ENCODE measurements at places on chromosomes 11 and 22.

DNA sequence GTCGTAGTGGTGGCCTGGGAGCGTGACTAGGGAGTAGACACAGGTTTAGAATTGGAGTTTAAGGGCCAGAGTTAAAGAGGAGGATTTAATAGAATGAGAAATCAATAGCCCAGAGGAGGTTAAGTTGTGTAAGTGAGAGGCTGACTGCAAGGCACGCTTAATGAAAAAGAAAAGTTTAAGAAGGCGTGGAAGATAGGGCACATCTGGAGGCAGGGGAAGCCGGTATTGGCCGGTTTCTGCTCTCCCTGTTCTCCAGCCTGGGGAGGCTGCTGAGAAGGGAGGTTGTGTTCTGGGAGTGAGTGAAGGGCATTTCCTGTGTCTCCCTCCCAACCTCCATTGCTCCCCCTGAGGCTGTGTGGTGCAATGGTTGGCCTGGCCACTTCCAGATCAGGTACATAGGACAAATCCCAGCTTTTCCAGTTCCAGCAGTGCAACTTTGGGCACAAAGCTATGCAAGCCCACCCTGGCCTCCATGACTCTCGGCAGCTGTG, 6.3 kb downstream of the GRIK4 start:
- DNase-seq = no peak

DNA sequence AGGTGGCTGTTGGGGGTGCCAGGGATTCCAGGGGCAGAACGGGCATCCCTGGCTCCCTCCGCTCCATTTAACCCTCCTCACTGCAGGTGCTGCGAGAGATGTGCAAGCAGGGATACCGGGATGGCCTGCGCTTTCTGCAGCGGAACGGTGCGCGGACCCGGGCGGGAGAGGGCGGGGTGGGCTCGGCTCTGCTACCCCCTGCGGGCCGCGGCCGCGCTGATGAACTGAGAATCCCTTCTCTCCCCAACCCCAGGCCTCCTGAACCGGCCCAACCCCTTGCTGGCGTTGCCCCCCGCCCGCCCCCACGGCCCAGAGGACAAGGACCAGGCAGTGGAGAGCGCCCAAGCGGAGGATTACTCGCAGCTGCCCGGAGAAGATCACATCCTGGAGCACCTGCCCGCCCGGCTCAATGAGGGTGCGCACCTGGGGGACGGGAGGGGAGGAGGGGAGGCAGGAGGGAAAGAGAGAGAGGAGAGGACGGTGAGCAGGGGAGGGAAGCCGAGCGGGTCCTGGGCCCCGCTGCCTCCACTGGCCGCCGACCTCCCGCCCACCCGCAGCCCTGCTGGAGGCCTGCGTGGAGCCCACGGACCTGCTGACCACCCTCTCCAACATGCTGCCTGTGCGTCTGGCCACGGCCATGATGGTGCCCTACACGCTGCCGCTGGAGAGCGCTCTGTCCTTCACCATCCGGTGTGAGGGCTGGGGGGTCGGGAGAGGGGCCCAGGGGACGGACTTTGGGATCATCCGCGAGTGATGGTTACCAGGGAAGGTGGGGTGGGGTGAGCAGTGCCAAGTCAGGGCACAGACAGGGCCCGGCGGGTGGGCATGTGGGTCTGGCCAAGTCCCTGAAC, 4.1 kb upstream of the CRACR2B start:
- DNase-seq = no peak

- DNase-seq = no peak
Observed at GRCh38 chr11:17744151-17744940, 9.8 kb downstream of the KCNC1 start.

GRCh38 chr11:83694191-83694910, 408.2 kb upstream of the CCDC90B start:
- no peak for DNase-seq

DNA sequence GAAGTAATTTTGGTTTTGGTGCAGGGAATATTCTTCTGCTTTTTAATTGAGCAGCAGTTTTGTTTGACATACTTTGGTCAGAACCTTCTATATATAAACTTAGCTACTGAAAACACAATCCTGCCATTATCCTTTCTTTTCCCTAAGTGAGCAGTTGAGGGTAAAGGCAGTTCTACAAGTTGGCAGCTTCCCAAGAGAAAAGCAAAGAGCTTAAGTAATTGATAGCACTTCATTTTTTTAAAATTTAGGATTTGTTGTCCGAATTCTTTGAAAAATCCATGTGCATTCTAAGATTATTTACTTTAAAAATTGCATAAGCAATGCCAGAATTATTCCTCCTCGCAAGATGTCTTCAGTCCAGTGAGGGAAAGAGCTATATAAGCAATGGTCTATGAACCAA, 1394.1 kb downstream of the FAM181B start:
- DNase-seq = no peak

GRCh38 chr22:44278243-44279068, 34.3 kb downstream of the SHISAL1 start:
- DNase-seq = no peak

DNA sequence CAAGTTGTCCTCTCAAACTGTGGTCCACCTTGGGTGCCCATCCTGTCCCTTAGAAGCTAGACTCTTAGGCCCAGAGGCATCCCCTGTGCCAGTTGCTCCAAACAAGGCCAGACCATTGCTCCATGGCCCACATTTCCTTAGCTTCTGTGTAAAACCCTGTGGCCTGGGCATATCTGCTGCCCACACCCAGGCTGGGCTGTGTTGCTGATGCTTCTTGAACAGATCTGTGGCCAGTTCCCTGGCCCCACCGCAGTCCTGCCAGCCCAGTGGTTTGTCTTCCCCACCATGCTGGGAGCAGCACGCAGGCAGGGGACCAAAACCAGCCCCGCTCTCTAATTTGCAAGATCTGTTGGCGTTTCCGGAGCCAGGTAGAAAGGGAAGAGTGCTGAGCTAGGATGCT, 72.2 kb downstream of the CSNK2A3 start:
- DNase-seq = no peak

DNA sequence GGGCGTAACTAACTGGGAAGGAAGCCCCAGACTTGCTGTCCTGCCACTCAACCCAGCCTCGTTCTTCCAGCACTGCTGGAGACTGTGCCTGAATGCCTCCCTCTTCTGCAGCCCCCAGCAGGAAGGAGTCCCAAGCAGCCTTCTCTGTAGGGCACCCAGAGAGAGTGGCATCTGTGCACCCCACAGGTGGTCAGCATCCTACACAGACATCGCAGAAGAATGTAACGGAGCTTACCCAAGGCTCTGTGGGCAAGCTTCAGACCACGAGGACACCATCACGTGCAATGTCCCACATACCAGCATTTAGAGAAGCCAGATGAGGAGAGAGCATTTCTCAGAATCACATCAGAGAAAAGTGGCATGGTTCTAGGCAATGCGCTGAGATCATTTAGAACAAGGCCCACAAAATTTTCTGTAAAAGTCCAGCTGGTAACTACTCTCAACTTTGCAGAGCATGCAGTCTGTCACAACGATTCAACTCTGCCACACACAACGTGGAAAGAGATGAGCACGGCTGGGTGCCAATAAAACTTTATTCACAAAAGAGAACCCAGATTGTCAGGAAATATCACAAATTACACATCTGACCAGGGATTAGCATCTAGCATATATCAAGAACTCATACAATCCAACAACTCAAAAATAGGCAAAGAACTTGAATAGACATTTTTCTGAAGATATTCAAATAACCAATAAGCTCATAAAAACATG, 33.4 kb downstream of the SHANK2 start:
- no peak for DNase-seq

GRCh38 chr22:40512426-40513136, 123.9 kb downstream of the MRTFA start:
- DNase-seq = no peak

DNA sequence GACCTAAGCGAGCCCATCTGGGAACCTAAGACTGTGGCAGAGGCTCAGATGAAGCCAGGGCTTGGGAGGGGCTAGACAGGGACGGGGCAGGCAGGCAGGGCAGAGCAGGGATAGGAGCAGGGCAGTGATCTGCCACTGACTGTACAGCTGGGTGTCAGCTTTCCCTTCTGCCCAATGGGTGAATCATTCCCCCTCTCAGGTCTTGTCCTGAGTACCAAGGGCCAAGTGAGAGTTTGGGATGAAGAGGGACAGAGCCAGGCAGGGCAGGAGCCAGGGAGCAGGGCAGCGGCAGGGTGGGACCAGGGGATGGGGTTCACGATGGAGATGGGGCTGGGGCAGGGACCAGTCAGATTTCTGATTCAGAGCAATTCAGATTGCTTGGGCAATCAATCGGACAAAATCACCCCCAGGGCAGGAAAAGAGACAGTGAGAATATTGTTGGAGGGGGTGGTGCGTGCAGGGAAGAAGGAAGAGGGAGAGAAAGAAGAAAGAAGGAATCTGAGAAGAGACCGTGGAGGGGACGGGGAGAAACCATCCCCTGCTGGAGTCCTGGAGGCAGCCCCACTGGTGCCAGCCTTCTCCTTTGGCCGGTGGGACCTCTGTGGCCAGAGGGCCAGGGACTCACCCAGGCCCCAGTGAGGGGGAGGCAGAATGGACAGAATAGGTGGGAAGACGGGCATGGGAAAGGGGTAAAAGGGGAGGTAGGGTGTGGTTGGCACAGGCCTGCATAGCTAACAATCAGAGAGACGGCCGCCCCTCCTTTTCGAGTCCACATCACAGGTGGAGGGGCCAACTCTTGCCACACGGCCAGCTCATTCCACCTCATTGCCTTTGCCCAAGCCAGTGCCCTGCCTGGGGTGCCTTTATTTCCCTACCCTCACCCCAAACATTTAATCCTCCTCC, 47.2 kb downstream of the CYTH4 start:
- no peak for DNase-seq

DNA sequence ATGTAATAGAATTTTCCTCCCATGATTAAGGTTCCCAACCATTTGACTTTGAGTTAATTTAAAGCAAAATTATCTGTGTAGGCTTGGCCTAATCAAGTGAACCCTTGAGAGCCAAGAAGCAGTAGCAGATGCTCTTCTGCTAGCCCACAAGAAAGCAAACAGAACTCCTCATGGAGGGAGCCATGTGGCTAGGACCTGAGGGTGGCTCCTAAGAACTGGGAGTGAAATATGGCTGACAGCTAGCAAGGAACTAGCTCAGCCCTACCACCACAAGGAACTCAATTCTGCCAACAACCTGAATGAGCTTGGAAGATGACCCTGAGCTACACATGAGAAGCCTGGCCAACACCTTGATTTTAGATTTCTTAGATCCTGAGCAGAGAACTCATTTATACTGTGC, 167.7 kb downstream of the WNT11 start:
- DNase-seq = no peak

DNA sequence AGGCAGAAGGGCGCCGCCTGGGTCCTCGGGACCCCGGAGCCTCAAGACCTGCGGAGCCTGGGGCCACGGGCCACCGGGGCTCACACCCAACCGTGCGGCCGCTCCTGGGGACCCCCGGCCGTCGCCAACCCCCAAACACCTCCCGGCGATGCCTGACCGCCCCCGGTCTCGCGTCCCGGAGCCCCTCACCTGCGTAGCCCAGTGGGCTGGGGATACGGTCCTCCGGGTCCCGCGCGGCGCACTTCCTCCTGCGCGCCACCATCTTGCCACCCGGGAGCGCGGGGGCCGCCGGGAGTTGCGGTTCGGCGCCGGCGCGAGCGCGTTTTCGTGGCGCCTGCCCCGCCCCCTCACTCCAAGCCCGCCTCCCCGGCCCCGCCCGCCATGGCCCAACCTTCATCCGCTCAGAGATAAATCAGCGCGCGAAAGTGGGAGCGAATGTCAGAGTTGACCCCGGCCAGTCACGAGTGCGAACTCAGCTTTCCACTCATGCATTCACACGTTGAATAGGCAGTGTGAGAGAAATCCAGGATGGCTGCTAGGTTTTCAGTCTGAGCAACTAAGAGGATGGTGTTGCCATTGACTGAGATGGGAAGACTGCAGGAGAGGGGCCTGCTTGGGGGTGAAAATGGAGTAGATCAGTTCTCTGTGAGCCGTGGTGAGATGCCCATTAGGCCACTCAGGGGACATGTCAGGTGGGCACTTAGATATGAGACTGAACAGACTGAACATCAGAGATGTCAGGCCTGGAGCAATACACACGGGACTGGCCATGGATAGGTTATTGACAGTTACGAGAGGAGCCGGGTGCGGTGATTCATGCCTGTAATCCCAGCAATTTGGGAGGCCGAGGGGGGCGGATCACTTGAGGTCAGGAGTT, at the start of gene RRP7A:
RRP7A (minus strand) TSS at position 272 of the 877 bp plus-strand sequence; CDS start at position 262, 10 bp downstream.
- peak; percentile 78 for DNase-seq
